ENCODE measurements at places on chromosomes 6 and 20.

GRCh38 chr6:126385536-126385935 lies 45.6 kb downstream of the CENPW start:
- DNase-seq: no peak

DNA sequence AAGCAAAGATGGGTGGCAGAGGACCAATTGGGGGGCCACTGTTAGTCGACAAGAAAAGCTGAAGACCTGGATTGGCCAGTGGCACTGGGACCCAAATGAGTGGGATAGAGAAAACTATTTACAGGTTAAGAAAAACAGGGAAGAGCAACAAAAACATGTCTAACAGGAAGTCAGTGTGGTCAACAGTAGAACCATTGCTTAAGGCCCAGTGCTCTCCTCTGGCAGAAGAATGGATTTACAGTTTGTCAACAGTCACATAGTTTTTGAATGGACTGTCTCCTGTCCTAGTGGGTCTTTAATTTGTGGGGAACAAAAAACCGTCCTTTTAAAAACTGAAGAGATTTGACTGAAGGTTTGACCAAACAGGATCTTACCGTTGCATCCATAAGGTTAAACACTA lies 12.1 kb upstream of the WTAP start:
- DNase-seq: no peak

DNA sequence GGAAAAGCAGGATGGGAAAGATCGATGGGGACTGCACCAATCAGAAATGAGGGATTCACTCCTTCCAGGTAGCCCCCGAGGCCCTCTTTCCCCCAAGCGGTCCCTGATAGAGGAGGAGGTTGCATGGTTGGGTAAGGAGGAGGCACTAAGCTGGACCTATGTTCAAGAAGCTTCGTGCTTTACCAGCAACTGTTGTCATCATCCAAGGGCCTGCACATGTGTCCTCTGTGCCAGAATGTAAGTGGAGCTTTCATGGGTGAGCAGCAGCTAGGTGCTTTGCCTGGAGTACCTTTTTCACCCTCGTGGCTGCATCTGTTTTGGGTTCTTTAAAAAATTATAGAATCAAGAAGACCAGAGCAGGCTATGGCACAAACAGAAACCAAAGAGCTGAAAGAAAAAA lies 54.0 kb downstream of the GMPR start:
- no peak for DNase-seq

DNA sequence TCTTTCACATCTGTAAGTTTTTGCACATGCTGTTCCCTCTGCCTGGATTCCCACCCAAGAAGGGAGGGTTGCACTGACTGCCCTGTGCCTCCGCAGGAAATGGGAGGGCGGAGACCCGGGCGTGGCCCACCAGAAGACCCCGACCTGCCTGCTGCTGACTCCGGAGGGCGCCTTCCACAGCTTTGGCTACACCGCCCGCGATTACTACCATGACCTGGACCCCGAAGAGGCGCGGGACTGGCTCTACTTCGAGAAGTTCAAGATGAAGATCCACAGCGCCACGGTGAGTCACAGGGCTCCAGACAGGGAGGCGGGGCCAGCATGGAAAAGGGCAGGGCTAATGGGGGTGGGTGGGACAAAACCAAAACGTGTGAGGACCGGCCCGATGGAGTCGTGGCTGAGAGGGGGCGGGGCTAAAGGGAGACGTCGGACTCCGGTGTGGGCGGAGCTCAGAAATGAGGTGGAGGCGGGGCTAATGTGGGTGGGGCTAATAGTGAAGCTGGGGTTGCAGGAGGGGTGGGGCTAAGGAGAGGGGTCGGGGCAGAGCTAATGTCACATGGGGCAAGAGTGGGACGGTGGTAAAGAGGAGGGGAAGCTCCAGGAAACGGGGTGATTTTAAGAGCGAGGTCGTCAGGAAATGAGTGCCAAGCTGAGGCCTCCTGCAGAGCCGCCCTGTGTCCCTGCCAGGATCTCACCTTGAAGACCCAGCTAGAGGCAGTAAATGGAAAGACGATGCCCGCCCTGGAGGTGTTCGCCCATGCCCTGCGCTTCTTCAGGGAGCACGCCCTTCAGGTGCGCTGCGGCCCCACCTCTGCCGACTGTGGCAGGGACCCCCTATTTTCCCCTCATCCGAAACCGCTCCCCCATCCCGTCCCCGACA lies 12.6 kb downstream of the HSPA12B start:
- DNase-seq: peak; percentile 35

GRCh38 chr6:138454981-138455706 lies 44.1 kb downstream of the NHSL1 start:
- peak; percentile 30 for DNase-seq
